ENCODE measurements at places on chromosomes 12 and 14.

GRCh38 chr14:75896341-75896740 is 85.5 kb downstream of the TGFB3 start:
- no peak for DNase-seq

- DNase-seq: no peak
These were observed 306.1 kb downstream of the ZFP36L1 start for GRCh38 chr14:68486809-68487208.

GRCh38 chr14:98591161-98591560 is 680.8 kb downstream of the BCL11B start:
- no peak for DNase-seq

- no peak for DNase-seq
These were observed 38.9 kb upstream of the KTN1 start for GRCh38 chr14:55540847-55541773.

- no peak for DNase-seq
These were observed 136.1 kb downstream of the KICS2 start for GRCh38 chr12:64085996-64086395.

DNA sequence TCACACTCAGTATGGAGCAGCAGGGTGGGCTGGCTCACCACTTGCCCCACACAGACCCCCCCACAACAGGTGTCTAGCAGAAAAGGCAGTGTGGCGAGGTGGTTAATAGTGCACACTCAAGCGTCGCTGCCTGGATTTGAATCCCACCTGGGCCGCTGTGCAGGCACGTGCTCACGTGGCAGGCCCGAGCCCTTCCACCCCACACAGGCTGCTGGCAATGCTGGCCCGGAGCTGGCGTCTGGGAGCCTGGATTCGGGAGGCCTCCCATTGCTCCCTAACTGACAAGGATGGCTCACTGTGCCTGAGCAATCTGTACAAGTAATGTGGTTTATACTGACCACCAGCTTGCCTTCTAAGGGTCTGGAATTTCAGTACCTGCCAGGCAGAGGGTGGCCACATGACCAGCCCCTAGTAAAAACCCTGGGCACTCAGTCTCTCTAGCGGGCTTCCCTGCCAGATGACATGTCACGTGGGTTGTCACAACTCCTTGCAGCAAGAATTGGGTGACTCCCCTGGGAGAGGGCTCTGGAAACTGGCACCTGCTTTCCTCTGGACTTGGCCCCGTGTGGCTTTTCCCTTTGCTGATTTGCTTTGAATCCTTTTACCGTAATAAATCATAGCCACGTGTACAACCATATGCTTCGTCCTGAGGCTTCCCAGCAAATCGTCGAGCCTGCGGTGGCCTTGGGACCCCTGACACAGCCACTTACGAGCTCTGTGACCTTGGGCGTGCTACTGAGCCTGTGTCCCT is 72.8 kb downstream of the SCARB1 start:
- no peak for DNase-seq

DNA sequence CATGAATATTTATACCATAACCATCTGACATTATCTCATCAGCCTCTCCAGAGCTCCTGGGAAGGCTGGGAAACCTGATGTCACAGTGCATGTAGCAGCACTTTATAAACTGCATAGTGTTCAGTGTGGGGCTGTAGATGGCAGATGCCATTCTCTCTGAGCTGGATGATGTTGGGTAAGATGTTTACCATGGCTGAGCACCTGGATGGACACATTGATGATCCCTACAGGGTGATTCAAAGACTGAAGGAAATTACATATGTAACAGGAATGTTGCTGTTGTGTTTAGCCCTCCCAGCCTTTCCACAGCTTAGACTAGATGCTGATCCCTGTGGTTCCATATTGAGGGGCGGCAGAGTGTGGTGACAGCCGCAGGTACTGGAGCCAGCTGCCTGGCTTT is 37.4 kb downstream of the IFT43 start:
- no peak for DNase-seq

DNA sequence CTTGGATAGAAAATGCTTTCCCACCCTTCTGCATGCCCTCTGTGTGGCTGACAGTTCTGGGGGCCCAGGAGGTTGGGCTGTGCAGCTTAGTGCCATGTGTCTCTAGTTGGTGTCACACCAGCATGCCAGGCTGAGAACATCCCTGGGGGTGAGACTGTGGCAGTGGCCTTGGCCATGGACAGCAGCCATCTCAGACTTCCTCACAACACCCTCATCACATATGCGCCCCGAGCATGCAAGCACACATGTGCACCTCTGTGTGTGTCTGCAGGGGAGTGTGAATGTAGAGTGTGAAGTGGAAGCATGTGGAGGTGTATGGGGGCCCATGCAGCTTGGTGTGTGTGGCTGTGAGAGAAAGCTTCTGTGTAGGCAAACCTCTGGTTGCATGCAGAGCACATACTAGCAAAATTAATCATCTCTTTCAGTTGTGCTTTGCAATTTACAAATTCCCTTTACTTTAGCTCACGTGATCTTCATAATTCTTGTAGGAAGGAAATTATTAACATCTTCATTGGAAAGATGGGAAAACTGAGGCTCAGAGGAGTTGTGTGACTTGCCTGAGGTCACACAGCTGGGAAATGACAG is 8.4 kb downstream of the ASIC1 start:
- no peak for DNase-seq

Data from activated naive CD4-positive, alpha-beta T cell treated with anti-CD3 and anti-CD28 coated beads, Interleukin-2, amount 50 U/mL, for 72 hours (primary cell).